ENCODE measurements at places on chromosomes 12 and 14. TPM values are rescaled to one million over a fixed set of nuclear protein-coding genes. Genes with fewer than 3 reads are reported as not detected.

Gene CBX5
- total RNA-seq, result 54.2 TPM

Gene LGR5
- total RNA-seq, result not detected

Gene AMHR2
- total RNA-seq, result not detected

Gene TAS2R13
- 0.65 TPM for total RNA-seq

Gene SNRPF
- total RNA-seq, result 16.5 TPM

Gene RASSF9
- 1.5 TPM for total RNA-seq

Gene PPP1R36
- total RNA-seq, result 0.57 TPM

Gene RHEBL1
- total RNA-seq, result 1.4 TPM

Gene DHRS2
- total RNA-seq, result 0.13 TPM

Gene PTGER2
- total RNA-seq, result under 0.01 TPM

Gene MGAT2
- total RNA-seq, result 57.6 TPM

Gene C14orf180
- total RNA-seq, result not detected

Gene OR10G2
- not detected for total RNA-seq

Gene TAS2R7
- not detected for total RNA-seq

Gene CLEC1A
- 28.0 TPM for total RNA-seq

Gene CLEC6A
- not detected for total RNA-seq

Gene PLCZ1
- total RNA-seq, result not detected

Gene CLEC7A
- total RNA-seq, result 0.25 TPM

Gene TMEM63C
- 0.65 TPM for total RNA-seq

Gene CCDC177
- not detected for total RNA-seq

Gene FAM222A
- total RNA-seq, result under 0.01 TPM

Gene FRMD6
- total RNA-seq, result 404 TPM

Gene TOMM20L
- not detected for total RNA-seq

Gene EP400
- 6.2 TPM for total RNA-seq

Gene NGB
- total RNA-seq, result not detected

Gene COL2A1
- not detected for total RNA-seq

Gene MDP1
- 7.7 TPM for total RNA-seq

Gene E2F7
- 6.3 TPM for total RNA-seq

Gene SYNE2
- total RNA-seq, result 61.7 TPM

Gene ZFC3H1
- total RNA-seq, result 16.7 TPM

Gene KRT83
- total RNA-seq, result not detected

Gene LRRC74A
- total RNA-seq, result not detected
